ENCODE measurements at places on chromosomes 3 and 15. TPM values are rescaled to one million over a fixed set of nuclear protein-coding genes. Genes with fewer than 3 reads are reported as not detected.
A peak's percentile ranks its signal among the peaks of the same experiment; 100 is the strongest.

DNA sequence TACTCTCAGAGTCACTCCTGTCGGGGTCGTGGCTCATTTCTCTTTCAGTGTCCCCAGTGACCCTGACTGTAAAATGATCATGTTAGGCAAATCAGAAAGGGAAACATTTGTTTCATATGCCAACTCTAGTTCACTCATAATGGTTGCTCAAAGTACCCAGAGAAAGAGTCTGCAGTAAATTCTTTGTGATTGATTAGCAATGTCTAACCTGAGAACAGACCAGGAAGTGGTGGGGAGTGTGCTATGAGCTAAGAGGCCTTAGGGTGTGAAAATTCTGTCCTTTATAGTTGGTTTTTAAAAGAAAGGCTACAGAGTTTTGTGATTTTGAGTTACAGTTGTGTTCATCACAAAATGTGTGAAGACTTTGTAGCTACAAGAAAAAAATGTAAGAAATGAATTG lies 108.9 kb downstream of the EDEM1 start:
- DNase-seq, result no peak
- H3K27ac ChIP-seq, result no peak overlapping the region
- peaks cover 14% of the 10 kb centered on the region for H3K4me1 ChIP-seq
- no peaks in the 10 kb centered on the region for H3K27me3 ChIP-seq
- no peak overlapping the region for H3K4me3 ChIP-seq

The RETNLB gene
- total RNA-seq, result not detected

The GAP43 gene
- total RNA-seq, result not detected

DNA sequence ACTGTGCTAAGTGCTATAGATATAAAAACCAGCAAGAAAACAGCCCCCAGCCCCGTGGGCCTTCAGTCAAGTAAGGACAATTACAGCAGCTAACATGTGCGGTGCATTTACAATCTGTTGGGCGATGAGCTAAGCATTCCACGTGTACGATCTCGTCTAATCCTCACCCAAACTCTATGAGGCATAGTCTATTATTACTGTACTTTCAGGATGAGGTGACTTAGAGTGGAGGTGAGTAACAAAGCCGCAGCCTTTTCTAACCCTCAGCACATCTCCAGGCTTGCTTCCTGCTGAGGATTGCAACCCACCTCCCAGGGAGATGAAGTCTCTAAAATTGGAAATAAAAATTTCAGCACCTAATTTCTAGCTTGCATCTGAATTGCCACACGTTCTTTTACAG lies 53.2 kb upstream of the MCF2L2 start:
- DNase-seq, result no peak
- no peaks in the 10 kb centered on the region for H3K4me1 ChIP-seq
- no peaks in the 10 kb centered on the region for H3K27me3 ChIP-seq
- no peak overlapping the region for H3K4me3 ChIP-seq
- no peaks in the 10 kb centered on the region for H3K36me3 ChIP-seq

The CEP19 gene
- total RNA-seq, result 1.9 TPM

DNA sequence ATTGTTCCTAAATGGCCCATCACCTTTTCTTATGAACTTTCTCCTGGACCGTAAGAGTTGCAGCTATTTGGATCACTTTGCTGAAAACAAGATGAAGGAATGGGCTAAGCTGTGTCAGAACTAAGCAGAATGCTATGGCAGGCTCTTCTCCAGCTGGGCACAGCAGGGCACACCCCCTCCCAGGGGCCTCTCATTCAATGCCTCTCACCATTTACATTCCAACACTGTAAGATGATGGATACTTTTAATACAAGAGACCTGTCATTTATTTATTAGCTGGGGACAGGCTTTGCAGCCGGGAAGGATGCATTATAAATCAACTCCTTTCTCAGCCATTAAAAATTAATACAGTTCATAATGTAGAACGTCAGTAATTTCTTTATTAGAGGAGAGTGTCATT lies 240.1 kb downstream of the NTRK3 start:
- H3K27me3 ChIP-seq, result no peaks in the 10 kb centered on the region
- no peaks in the 10 kb centered on the region for H3K36me3 ChIP-seq
- no peak overlapping the region for H3K27ac ChIP-seq
- no peak overlapping the region for H3K4me3 ChIP-seq
- H3K4me1 ChIP-seq, result no peaks in the 10 kb centered on the region
- no peak for DNase-seq

- H3K27me3 ChIP-seq, result no peaks in the 10 kb centered on the region
- H3K4me1 ChIP-seq, result peaks cover 22% of the 10 kb centered on the region
- H3K36me3 ChIP-seq, result no peaks in the 10 kb centered on the region
- H3K4me3 ChIP-seq, result no peak overlapping the region
- no peak for DNase-seq
These were observed 26.4 kb downstream of the STOML1 start for GRCh38 chr15:73965758-73966113.

DNA sequence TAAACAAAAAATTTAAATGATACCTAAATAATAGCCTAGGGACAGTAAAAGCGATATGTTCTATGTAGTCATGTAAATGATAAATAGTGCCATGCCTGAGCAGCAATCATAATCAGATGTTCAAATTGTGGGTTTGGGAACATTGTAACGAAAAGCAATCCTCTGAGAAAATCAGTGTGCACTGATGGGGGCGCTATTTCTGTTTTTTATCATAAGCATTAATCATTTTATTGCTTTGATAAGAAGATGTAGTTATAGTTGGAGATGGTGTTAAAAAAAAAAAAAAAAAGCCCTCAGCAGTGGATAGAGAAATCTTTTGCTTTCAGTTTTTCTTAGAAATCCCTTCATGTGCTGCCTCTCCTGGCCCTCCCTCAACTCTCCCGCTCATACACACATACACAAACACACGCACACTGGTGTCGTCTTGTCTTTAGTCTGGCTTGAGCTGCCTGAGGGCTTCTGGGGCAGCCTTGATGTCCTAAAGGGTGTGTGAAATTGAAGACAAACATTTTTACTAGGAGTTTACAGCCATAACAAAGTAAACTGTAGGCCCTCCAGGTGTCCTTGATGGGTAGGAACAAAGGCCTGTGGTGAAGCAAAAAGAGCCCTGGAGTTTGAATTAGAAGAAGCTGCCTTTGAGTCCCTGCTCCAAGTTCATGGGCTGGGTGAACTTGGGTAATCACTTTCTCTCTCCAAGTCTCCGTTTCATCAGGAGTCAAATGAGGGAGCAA lies 428.1 kb downstream of the SOX2 start:
- DNase-seq, result no peak
- H3K27me3 ChIP-seq, result no peaks in the 10 kb centered on the region
- H3K27ac ChIP-seq, result no peak overlapping the region
- no peaks in the 10 kb centered on the region for H3K36me3 ChIP-seq

The AMIGO3 gene
- 0.18 TPM for total RNA-seq

DNA sequence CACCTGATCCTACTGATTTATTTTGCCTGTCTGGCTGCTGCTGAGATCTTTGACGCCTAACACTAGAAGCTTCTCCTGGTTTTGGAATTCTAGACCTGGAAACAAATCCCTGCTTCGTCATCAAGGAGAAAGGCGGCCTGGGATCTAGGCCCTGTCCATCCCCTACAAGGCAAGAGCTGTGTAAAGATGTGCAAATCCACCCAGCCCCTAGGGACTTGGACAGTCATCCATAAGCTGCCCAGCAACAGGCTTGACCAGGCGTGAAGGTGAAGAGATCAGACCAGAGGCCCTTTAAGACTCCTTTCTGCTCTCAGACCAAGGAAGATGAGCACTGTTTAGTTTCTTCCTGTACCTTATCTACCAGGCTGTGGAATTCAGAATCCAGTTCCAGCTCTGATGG lies 32.2 kb downstream of the SLC41A3 start:
- H3K4me3 ChIP-seq, result no peak overlapping the region
- H3K27ac ChIP-seq, result no peak overlapping the region
- H3K27me3 ChIP-seq, result no peaks in the 10 kb centered on the region
- no peak for DNase-seq

The SNX22 gene
- 23.2 TPM for total RNA-seq

GRCh38 chr3:188076176-188076575 lies 77.8 kb upstream of the LPP start:
- no peaks in the 10 kb centered on the region for H3K4me1 ChIP-seq
- H3K4me3 ChIP-seq, result no peak overlapping the region
- H3K36me3 ChIP-seq, result no peaks in the 10 kb centered on the region
- no peak overlapping the region for H3K27ac ChIP-seq

- DNase-seq, result no peak
- no peaks in the 10 kb centered on the region for H3K27me3 ChIP-seq
- no peaks in the 10 kb centered on the region for H3K36me3 ChIP-seq
- H3K4me1 ChIP-seq, result no peaks in the 10 kb centered on the region
- H3K27ac ChIP-seq, result no peak overlapping the region
- no peak overlapping the region for H3K4me3 ChIP-seq
These were observed 423.0 kb downstream of the PLOD2 start for GRCh38 chr3:145737952-145738351.

The GALNT15 gene
- not detected for total RNA-seq

DNA sequence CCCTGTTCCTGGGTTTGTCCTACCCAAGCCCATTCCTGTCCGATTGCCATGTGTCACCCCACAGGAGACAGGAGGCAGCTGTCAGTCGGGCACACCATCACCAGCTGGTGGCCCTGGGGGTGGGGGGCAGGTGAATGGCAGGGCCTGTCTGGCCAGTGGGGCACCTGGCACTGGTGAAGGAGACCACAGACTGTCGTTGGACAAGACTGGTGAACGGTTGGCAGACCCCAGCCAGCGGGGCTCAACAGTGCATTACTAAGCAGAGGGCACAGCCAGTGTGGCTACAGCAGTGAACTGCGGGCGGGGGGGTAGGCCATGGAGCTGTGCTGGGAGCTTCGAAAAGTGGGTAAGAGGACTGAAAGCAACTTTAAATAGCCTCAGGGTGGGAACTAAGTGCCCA lies 2.1 kb downstream of the SEMA7A start:
- H3K27ac ChIP-seq, result peak overlapping the region; percentile 84
- H3K27me3 ChIP-seq, result no peaks in the 10 kb centered on the region
- DNase-seq, result no peak
- peak overlapping the region; percentile 98 for H3K4me3 ChIP-seq

DNA sequence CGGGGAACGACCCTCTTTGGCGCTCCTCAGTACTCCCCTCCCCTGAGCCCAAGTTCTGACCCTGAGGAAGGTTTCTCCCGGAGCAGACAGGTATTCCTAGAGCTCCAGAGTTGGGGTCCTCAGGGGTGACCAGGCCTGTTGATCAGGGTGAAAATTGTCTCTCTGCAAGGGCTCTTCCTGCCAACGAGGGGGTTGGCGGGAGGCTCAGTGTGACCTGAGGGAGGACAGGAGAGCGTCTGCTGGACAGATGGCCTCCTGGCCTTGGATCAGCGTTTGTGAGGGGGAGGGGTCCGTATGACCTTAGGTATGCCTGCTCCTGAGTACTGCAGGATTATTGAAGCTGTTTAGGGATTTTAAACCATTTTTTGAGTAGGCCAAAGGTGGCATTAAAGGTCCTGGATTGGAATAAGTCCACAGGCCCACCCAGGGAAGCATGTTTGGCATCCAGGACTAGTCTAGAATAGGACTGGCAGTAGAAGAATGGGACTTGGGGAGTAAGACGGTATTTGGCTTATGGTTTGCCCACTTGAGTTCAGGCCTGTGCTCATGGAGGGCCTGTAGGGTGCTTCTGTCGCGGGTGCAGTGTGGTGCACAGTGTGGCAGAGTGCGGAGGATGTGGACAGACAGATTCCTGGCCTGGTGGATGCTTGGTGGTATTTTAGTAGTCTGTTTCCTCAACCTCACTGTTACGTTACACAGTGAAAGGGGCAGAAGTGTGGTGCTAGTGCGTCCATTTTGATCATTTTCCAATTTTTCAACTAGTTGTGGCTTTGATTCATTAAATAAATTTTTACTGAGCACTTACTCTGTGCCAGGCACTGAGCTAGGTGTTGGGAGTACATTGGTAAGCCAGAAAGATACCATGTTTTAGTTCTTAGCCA lies 959 bp downstream of the ZNF592 start:
- H3K4me3 ChIP-seq, result peak overlapping the region; percentile 84
- no peaks in the 10 kb centered on the region for H3K36me3 ChIP-seq
- no peaks in the 10 kb centered on the region for H3K27me3 ChIP-seq
- H3K27ac ChIP-seq, result peak overlapping the region; percentile 90
- DNase-seq, result no peak

- H3K27me3 ChIP-seq, result no peaks in the 10 kb centered on the region
- H3K4me1 ChIP-seq, result peaks cover 27% of the 10 kb centered on the region
- H3K4me3 ChIP-seq, result no peak overlapping the region
- DNase-seq, result no peak
These were observed 27.3 kb upstream of the MBNL1 start for GRCh38 chr3:152241142-152242017.

- no peaks in the 10 kb centered on the region for H3K36me3 ChIP-seq
- no peak for DNase-seq
- no peak overlapping the region for H3K4me3 ChIP-seq
- no peaks in the 10 kb centered on the region for H3K4me1 ChIP-seq
These were observed 281.5 kb upstream of the DPPA4 start for GRCh38 chr3:109618766-109619378.

DNA sequence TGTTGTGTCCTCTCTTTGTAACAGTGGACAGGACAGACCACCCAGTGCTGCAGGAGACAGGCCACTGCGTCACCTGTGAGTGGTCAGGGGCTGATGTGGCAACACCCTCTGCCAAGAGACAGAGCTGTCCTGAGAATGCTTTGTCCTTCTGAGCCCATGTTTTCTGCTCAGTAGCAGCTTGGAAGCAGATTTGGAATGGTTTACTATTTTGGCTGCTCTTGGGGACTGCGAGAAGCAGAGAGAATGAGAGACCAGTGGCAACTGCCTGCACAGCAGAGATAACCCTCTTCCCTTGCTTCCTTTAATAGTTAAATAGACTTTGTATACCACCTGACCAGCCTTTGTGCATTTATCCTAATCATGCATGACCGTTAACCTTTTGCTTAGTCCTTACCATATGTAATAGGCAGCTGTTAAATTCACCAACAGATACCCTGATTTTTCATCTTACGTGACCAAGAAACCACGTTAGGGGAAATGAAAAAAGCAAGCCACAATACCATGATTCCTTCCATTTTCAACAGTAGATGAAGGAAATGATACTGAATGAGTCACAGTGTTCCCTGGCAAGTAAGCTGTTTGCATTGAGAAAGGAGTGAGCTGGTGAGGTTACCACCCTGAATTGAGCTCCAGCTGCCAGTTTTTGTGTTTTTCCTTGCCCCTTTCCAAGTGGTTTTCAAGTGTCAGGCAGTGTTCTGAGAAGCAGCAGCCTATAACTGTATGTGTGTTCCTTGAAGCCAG lies 35.5 kb downstream of the B3GALNT1 start:
- H3K4me3 ChIP-seq, result no peak overlapping the region
- H3K27ac ChIP-seq, result peak overlapping the region; percentile 22
- H3K36me3 ChIP-seq, result no peaks in the 10 kb centered on the region
- H3K27me3 ChIP-seq, result no peaks in the 10 kb centered on the region
- H3K4me1 ChIP-seq, result peaks cover 27% of the 10 kb centered on the region
- peak; percentile 94 for DNase-seq

The GOLGA6A gene
- not detected for total RNA-seq

- no peak for DNase-seq
- H3K4me3 ChIP-seq, result no peak overlapping the region
- H3K36me3 ChIP-seq, result 0 out of 2 replicates have a peak, but pooled peaks cover 7% of the 10 kb centered on the region
- H3K27ac ChIP-seq, result no peak overlapping the region
- no peaks in the 10 kb centered on the region for H3K27me3 ChIP-seq
These were observed 128.0 kb downstream of the DNAJB8 start for GRCh38 chr3:128338536-128339330.
